ENCODE measurements at places on chromosomes 2 and 18.

DNA sequence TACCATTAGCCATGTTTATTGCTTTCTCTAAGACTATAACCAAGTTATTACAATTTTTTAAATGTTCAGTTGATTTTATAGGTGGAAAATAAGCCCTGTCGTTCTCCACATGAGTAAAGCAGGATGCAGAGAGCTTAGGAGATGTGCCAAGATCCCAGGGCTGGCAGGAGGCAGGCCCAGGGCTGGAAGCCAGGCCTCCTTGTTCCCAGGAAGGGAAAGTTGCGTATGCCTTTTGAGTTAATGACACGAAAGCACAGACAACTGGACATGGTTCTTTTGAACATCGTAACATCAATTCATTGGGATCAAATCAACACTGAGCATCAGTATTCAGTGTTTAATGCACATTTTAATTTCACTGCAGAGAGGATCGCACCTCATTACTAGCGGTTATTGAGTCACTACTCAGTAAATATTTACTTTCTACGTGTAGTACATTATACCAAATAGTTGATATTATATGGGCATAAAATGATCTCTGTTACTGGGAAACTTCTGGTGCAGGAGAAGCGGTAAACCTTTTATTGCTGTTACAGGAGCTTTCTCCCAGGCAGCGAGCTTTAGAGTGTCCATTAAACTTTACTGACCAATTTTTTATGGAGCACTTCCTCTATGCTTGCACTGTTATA is 60.0 kb downstream of the RNF144A start:
- DNase-seq: no peak

- no peak for DNase-seq
Observed at GRCh38 chr18:25123438-25124232, 228.3 kb downstream of the ZNF521 start.

DNA sequence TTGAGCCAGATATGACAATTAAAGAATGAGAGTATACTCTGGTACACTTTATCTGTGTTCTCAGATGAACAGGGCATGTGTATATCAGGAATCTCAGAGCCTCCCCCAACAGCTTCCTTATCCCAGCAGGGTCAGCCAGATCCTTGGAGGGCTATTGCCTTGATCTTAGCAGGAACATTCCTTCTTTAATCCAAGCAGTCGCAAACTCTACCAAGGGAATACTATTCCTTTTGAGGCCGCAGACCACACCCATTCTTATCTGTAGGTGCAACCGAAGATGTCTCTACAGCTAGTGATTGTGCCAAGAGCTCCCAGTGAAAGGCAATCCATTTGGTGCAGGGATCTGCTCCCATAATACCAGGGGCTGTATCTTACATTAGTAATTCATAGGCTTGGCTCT is 118.3 kb upstream of the DOK6 start:
- DNase-seq: no peak

DNA sequence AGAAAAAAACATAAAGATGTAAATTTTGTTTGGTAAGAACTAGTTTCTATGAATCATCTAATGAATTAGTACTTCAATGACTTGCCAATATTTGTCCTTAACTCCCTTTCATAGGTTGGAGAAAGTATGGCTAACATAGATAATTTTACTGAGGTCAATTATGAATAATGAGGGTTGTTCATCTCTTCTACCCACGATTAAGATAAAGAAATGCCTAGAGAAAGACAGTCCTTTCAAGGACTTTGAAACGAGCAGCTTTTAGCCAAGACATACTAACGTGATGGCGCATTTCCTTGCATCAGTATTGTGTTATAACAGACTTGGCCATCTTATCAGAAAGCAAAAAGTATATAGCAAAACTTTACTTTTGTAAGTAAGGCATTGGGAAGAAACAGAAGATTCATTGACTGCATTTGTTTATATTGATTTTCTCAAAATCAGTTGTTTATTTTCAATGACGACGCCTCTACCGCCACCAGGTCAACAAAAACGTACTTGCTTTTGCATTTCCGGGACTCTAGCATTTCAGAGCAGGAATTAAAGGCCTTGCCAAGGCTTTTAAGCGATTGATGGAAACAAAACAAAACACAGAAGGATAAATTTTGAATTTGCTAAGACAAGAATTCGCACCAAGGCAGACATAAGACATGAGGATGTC is 961 bp downstream of the RBM43 start:
- no peak for DNase-seq

GRCh38 chr2:65647249-65647842 is 214.9 kb upstream of the SPRED2 start:
- no peak for DNase-seq

DNA sequence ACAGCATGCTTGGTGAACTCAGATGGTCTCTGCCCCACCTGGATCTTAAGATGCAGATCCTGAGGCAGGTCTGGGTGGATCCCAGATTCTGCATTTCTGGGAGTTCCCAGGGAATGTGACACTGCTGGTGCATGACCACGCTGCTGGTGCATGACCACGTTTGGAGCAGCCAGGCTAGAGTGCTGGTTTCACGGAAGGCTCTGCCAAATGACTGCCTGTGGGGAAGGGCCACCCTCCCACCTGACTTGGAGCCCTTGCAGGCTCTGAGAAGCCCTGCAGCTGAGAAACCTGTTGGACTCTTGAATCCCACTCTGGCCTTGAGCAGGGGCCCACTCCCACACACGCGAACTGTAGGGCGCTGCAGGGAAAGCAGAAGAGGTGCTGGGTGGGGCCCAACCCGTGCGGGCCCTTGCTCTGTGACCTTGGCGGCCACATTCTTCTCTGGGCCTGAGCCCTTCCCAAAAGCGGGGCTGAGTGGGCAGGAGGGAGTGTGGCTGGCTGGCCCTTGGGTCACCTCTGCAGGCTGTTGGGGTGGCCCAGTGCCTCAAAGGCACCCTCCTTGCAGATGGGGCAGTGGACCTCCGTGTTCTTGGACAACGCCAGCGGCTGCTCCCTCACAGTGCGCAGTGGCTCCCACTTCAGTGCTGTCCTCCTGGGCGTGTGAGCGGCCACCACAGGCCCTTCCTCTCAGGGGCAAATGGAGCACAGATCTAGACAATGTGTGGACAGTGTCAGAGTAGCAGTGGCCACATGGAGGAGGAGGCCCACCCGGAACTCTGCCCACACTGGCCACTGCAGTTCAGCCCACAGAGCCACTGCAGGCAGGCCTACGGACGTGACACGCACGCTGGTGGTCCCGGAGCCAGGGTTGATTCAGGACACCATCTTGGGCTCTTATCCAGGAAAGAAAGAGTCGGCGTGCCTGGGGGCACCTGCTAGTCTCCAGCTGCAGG is 7.9 kb downstream of the ERFE start:
- no peak for DNase-seq

GRCh38 chr2:189104934-189105333 is 74.6 kb downstream of the COL5A2 start:
- no peak for DNase-seq

GRCh38 chr18:72867746-72868584 is at the start of gene NETO1:
TSS of gene NETO1 (minus strand) at chr18:72867987. CDS start at chr18:72867291, 696 bp downstream.
- DNase-seq: no peak

GRCh38 chr2:120312860-120313694 is 32.9 kb upstream of the INHBB start:
- DNase-seq: peak; percentile 74

DNA sequence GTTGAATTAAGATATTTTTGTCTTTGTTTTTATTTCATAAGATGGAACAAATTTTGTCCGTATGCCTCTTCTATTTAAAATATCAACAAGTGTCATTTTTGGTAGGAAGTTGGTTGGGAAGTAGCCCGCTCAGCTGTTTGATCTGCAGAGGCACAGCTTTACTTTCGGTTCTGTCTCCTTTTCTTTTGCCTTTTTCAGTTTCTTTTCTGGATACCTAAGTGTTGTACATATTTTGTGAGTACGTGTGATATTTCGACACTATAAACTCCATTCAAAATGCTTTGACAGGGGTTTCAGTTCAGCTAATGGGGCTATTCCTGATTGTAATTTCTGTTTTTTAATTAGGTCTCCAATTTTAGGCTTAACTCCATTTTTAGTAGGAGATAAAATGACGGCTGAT is 1785.0 kb upstream of the LRRTM1 start:
- DNase-seq: no peak

DNA sequence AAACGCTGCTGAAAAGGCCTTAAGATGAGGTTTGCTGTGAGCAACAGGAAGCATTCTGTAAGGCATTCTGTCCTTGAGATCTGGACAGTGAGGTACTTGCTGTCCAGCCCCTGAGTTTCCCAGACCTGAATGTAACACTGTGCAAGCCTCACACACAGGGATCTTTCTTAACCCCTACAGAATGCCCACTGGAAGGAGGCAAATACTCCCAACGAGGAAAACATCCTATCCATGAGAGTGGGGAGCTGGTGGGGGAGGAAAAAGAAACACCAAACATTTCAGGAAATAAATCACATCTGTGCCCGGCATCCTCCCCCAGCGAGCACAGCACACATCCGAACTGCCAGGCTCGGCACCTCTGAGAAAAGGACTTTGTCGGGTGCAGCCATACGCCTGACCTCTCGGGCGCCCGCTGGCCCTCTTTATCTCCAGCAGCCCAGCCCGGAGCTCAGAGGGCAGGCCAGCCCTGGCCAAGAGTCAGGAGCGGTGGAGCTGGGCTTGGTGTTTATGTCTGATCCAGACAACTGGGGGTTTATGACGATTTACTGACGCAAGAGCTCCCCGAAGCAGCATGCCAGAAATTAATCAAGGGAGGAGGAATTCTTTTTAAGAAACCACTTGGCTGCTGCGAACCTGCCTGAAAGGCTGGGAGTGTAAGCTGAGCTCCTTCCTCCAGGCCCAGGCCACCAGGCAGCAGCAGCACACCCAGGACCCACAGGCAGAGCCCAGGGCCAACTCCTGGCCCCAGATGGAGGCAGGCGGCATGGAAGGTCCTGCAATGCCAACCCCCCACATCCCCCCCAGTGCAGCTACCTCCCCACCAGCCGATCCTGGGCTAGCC is 72.2 kb downstream of the HDAC4 start:
- no peak for DNase-seq

DNA sequence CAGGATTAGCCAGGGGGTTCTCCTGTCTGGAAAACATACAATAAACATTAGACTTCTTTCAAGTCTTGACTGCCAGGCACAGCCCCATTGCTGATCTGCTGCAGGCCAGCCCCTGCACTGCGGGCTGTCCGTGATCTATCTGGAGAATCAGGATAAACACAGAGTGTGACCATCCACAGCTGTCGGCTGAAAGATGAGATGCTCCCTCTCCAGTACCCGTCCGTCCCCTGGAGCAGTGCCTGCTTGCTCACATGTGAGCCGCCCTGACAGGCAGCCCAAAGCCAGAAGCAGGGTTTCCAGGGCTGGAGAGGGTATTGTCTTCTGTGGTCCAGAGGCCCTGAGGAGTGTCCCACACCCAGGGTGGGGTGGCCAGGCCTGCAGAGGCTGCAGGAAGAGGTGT is 46.1 kb upstream of the FOSL2 start:
- DNase-seq: no peak

DNA sequence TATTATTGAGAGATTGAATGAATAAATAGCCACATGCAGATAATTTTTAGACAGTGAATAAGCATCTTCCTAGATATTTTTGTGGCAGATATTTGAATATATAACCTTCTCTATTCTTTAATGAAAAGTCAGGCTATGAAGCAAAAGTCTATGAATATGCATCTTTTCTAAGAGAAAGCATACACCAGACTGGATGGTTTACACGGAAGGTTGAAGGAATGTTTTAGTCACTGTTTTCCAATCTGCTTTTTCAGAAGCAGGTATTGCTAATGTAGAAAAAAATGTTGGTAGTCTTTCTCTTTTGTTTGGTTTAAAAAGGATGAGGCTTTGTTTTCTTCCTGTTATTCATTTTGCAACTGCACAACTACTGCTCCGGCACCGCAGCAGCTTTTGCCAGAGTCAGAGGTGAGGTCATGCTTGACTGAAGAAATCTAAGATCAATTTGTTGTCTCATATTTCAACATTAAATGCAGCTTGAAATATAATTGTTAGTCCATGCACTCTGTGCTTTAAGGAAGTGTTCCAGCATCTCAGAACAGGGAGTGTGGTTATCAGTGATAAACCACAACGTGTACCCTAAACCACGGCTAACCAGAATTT is 1540.8 kb upstream of the PIK3C3 start:
- DNase-seq: no peak

DNA sequence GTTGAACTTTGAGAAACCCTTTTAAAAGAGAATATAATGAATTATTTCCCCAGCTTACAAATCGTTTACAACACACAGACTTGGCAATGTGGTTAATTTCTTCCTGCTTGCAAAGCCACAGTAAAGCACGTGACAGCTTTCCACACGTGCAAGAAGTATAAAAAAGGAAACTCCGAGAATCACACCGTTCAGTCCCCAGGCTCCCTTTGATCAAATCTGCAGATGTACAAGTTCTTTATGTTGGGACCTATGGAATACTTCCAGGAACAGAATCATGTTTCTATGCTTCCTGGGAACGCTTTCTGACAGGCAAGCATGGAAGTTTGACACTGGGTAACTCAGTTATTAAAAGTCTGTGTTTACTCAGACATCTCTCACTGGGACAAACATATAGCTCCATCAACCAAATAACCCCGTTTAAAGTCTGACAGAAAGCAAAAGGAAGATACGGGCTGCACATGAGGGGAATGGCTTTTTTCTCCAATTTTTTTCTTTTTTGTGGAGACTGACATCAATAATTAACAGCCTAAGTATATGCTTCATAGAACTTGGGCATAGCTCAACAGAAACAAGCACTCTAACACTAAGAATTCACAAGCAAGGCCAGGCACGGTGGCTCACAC is 134.8 kb downstream of the EIPR1 start:
- DNase-seq: no peak

- no peak for DNase-seq
Observed at GRCh38 chr18:68937029-68937599, 139.2 kb downstream of the CCDC102B start.

DNA sequence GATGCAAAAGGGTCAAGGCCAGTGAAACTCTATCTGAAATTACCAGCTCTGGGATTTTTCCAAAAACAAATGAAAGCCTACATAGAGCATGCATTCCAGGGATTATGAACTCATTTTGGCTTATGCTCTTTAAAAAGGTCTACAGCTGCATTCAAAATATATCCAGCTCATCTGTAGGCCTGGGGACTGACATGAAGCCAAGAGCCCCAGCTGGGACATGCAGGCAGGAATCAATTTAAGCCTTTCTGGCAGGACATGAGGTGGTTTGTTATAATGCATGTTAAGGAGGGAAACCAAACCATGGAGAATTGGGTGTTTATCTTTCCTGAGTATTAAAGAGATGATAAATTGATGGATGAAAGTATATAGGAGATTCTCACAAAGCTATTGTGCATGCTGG is 164.5 kb downstream of the RBM43 start:
- DNase-seq: no peak

GRCh38 chr2:174846218-174846617 is 81.9 kb upstream of the CHRNA1 start:
- no peak for DNase-seq

DNA sequence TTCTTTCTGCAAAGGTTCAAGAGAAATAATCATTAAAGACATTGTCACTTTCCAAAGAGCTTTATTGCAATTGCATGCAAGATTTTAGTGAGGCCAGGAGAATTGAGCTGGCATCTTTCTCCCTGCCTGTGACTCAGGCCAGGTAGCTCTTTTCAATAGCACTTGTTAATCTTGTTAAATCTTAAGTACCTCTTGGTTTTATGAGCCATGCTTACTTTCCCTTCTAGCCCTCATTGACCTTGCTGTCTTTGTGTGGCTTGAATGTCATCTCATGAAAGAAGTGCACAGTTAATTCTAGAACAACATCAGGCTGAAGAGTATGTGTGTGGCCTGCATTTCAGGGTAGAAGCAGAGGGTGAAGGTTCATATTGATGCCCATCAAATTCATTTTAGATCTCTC is 14.8 kb upstream of the LGALSL start:
- DNase-seq: no peak

GRCh38 chr2:96146153-96146880 is 1.1 kb upstream of the DUSP2 start:
- DNase-seq: no peak

All from substantia nigra (tissue), 51 donors.